ENCODE measurements at places on chromosomes 1 and 21. TPM values are rescaled to one million over a fixed set of nuclear protein-coding genes. Genes with fewer than 3 reads are reported as not detected.

GRCh38 chr1:111709986-111710385, 29.2 kb downstream of the INKA2 start:
- DNase-seq = no peak

DNA sequence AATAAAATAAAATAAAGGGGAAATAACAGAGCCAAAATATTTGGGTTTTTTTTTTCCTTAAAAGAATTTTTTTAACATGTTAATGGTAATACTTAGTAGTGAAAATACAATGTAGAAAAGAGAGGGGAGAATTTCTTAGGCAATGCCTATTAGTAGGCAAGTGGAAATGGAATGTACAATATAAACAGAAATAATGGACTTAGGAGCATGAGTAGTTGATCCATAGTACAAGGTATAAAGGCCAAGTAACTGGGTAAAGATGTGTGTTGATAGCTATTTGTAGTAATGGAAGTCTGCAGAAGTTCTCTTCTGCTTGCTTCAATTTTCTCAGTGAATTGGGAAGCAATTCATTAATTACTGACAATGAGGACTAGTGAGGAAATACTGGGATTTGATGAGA, 34.4 kb downstream of the TESK2 start:
- no peak for DNase-seq

DNA sequence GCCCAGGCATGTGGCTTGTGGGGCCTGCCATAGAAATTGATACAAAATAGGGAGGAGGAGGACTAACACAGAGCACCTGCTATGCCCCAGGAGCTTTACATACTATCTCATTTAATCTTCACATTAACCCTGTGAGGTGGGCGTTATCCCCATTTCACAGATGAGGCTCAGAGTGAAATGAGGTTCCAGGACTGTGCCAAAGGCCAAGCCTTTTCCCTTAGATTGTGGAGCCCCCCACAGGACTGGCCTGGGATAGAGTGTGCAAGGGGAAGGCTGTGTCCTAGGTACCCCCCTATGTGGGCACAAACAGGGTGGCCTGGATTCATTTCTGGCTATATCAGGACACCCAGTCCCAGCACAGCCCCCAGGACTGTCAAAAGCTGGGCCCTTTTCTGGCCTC, 2.2 kb upstream of the DDOST start:
- no peak for DNase-seq

NFYC gene
- polyA plus RNA-seq = 35.2 TPM

DNA sequence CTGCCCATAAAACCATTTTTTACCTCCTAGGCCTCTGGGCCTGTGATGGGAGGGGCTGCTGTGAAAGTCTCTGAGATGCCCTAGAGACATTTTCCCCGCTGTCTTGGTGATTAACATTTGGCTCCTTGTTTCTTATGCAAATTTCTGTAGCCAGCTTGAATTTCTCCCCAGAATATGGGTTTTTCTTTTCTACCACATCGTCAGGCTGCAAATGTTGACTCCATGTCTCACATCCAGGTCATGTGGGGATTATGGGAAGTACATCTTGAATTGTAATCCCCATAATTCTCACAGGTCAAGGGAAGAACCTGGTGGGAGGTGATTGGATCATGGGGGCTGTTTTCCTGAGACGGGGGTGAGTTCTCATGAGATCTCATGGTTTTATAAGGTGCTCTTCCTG, 603.2 kb downstream of the SMYD3 start:
- DNase-seq = no peak

LRRC8B gene
- 3.2 TPM for polyA plus RNA-seq

DNA sequence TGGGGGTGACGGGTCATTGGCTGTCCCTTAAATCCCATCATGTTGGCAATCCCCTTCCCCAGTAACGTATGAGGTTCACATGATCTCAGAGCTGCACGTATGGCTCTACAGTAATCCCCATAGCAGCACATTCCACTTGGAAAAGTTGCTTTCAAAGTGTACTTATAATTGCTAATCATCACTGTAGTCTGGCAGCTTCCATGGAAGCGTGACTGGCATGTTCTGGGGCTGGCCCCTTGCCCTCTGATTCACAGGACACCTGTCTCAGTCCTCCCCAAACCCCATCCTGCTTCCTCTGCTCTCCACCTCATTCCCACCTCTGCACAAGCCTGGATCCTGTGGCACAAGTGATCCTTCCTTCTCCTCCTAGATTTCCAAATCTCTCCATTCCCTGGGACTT, 102.2 kb downstream of the TSEN15 start:
- DNase-seq = no peak

ELF3 gene
- polyA plus RNA-seq = 138 TPM

CNN3 gene
- 70.2 TPM for polyA plus RNA-seq

RUNX1 gene
- 5.8 TPM for polyA plus RNA-seq

DNA sequence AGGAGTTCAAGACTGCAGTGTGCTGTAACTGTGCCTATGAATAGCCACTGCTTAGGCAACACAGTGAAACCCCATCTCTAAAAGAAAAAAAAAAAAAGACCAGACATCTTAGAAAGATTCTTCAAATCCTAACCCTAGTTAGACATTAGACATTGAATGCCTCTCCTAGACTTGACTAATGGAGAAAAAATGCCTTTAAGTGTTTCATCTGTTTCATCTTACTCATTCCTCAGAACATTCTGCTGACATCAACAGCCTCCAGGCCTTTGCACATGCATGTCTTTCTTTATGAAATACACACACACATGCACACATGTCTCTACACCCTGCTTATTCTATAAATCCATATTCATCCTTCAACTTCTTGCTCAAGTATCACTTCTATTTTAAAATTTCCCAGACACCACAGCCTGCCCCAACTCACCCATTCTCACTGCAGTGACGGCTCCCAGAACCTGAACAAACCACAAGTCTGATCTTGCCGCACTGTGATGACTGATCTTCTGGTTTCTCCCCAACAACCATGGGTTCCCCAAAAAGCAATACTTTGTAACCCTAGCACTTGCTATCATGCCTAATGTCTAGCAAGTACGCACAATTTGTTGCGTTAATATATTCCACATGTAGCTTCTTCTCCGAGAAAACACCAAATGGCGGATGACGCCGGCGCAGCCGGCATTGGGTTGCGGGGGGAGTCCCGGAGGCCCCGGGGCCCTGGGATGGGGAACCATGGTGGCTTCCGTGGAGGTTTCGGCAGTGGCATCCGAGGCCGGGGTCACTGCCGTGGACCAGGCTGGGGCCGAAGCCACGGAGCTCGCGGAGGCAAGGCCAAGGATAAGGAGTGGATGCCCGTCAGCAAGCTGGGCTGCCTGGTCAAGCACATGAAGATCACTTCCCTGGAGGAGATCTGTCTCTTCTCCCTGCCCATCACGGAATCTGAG, 37.4 kb downstream of the LRRC52 start:
- no peak for DNase-seq

DNA sequence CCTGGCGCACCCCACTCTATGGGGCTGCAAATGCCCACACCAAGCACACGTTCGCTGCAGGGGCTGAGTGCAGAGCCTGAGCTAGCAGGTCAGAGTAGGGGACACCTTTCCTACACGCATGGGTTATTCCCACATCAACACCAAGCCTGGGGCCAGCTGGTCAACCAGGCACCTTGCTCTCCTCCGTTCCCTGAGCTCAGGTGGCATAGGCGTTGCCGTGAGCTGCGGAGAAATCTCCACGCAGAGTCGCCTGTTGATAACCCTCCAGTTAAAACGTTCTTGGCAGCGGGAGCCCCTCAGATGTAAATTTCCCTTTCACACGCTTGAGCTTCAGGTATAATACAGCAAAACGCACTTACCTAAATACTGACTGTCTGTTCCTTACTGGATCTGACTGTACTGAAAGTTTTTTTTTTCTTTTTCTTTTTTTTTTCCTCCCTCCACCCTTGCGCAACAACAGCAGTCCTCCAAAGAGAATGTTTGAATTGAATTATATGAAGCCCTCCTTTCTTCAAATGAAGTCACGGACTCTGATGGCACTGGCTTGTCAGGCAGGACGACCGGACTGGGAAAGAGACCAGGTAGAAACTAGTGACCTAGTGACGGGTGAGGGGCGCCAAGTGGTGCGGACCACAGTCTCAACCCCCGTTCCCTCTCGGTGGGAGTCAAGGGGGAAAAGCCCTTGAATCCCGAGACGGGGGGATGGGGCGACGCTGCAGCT, 2.1 kb downstream of the BRINP3 start:
- DNase-seq = no peak

ANGPTL7 gene
- not detected for polyA plus RNA-seq

DNA sequence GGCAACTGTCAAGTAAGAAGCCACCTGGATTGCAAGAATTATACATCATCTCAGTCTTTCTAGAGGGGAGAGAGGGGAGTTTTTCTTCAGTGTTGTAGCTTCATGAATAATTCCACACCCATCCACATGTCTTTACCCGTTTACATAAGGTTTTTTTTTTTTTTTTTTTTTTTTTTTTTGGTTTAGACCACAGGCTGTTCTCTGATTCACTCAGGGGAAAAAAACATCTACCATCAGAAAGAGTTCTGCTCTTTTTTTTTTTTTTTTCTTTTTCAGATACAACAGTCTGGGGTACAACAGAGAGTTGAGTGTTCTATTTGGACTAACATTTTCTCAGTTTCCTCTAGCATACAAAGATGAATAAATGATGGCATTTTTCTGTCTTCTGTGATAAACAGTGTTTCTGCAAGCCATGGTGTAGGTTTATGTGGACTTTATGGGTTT, 4.9 kb upstream of the KIF14 start:
- DNase-seq = no peak

DNA sequence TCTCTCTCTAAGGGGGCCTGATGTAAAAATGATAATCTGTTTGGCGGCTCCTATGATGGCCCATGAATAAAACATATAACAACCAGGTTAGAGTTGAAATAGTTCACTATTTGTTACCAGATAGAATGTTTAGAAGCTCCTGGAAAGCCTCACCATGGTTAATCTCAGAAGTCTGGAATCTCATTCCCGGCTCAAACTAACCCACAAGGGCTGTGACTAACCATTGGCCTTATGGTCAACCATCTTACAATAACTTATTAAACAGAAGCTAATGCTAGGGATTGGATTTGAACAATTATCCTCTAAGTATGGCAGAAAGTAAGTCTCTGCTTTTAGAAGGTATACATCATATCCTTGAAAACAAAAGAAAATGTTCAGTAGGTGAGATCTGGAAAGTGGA, 134.1 kb upstream of the ADGRL2 start:
- no peak for DNase-seq

GRCh38 chr1:43836267-43836951, 97.2 kb upstream of the ARTN start:
- no peak for DNase-seq

CEP170 gene
- 30.4 TPM for polyA plus RNA-seq

GRCh38 chr1:8825985-8826481, 8.6 kb upstream of the RERE start:
- DNase-seq = no peak

GRCh38 chr1:54253480-54253879, 53.5 kb downstream of the MRPL37 start:
- peak; percentile 59 for DNase-seq

NEK2 gene
- 42.0 TPM for polyA plus RNA-seq

DNA sequence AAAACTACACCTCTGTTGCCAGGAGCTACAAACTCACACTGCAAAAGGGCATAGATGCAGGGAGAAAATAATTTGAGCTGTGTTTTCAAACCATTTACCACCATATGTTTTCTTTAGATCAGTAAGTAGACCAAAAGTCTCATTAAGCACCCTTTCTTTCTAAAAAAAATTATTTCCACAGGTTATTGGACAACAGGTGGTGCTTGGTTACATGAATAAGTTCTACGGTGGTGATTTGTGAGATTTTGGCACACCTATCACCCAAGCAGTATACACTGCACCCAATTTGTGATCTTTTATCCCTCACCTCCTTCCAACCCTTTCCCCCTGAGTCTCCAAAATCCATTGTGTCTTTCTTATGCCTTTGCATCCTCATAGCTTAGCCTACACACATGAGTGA, 21.1 kb downstream of the MAP10 start:
- no peak for DNase-seq

DNA sequence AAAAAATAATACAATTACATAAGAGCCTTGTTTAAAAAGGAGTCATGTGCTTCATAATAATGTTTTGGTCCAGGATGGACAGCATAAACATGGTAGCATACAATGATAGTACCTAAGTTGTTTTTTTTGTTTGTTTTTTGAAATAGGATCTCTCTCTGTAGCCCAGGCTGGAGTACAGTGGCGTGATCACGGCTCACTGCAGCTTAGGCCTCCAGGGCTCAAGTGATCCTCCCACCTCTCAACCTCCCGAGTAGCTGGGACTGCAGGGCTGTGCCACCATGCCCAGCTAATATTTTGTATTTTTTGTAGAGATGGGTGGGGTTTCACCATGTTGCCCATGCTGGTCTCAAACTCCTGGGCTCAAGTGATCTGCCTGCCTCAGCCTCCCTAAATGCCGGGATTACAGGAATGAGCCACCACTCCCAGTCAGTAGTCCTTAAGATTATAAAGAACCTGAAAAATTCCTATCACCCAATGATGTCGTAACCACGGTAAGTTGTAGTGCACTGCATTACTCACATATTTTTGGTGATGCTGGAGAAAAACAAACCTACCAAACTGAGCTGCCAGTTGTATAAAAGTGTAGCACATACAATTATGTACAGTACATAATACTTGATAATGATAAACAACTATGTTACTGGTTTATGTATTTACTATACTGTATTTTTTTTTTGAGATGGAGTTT, 22.4 kb upstream of the RCOR3 start:
- DNase-seq = no peak

DNA sequence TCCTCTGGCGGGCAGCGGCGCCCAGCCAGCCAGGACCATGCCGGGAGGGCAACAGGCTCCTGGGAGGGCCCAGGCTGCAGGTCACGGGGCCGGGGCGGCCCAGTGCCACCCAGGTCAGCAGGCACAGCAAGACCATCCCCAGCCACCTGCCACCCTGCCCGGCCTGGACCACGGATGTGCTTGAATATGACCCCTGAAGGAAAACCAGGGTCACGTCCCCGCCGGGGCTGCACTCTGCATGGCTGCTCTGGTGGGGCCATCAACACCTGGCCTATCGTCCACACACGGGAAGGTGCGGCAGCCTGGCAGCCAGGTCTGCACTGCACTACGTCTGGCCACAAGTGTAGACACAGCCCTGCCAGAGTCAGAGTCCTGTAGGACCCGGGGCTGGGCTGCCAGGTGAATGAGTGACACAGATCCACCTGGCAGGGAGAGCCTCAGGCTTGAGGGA, 6.9 kb downstream of the WNT9A start:
- DNase-seq = no peak

GRCh38 chr1:52455686-52456085, 51.3 kb downstream of the PRPF38A start:
- no peak for DNase-seq
